Posterior vena cava (tissue), 2 donors: ENCODE measurements at places on chromosomes 4 and X. TPM values are rescaled to one million over a fixed set of nuclear protein-coding genes. Genes with fewer than 3 reads are reported as not detected.

- DNase-seq: no peak
Observed at GRCh38 chrX:46577221-46578005, 3.8 kb downstream of the CHST7 start.

GRPR gene
- total RNA-seq: 0.14 TPM

DNA sequence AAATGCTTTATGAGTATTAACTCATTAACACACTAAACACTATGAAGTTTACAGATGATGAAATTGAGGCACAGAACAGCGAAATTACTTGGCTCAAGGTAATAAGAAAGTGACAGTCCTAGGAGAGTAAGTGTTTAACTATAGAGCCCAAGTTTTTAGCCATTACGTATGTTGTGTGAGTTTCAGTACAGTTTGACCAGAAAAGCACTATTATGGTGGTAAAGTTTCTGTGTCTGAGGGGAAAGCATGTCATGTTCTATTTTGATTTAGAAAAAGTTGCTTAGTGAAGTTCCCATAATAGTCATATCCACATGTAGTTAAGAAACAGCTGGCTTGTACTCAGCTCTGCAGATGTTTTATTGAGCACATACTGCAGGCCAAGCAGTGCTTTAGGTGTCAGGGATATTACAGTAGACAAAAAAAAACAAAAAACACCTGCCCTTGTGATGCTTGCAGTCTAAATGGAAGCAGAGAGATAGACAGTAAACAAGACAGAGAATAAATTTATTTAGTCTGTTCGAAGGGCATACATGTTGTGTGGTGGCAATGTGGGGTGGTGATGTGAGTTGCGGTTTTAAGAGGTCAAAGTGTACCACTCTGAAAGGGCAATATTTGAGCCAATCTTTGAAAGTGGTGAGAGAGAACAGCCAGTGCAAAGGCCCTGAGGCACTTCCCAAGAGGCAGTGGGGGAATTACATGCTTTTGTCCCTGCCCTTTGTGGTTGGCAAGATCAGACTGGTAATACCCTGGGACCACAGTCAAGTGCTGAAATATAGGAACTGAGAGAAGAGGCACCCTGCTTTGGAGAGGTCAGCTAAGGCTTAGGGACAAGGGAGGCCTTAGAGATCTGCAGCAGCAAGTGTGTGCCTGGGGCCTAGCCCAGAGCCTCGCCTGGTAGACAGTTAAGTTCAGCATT lies 6.2 kb downstream of the TMEM131L start:
- DNase-seq: no peak

SLC7A11 gene
- total RNA-seq: 1.9 TPM

GRCh38 chr4:3690551-3691152 lies 75.5 kb upstream of the ADRA2C start:
- peak; percentile 80 for DNase-seq

GRCh38 chr4:32135642-32136041 lies 1415.5 kb downstream of the PCDH7 start:
- DNase-seq: no peak
